ENCODE measurements at places on chromosomes 13 and 19.

- no peak for DNase-seq
Measured at GRCh38 chr13:54367639-54368271, 1339.1 kb downstream of the OLFM4 start.

DNA sequence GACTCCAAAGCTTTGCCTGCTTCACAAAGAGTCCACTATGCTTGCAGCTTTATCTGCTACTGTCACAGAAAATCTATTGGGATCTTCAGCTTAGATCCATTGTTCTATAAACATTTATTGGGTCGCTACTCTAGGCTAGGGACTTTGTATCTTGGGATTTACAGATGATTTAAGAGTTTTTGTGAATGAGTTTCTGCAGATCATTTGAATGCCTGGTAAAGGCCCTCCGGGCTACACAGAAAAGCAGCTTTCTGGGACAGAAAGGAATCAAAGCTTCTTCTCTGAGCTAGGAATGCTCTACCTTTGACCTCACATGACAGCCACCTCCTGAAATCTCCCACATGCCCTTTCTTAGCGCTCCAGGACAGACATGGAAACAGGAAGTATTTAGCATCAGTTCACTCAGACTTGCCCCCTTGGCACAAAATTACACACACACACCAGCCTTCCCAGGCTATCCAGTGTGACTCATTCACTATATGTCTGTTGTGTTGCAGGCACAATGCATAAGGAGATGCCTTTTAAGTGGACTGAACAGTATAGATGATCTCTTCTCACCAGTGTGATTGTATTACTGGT lies 492.4 kb downstream of the DACH1 start:
- DNase-seq: no peak

GRCh38 chr19:54393381-54393780 lies 21.9 kb upstream of the TTYH1 start:
- DNase-seq: no peak

DNA sequence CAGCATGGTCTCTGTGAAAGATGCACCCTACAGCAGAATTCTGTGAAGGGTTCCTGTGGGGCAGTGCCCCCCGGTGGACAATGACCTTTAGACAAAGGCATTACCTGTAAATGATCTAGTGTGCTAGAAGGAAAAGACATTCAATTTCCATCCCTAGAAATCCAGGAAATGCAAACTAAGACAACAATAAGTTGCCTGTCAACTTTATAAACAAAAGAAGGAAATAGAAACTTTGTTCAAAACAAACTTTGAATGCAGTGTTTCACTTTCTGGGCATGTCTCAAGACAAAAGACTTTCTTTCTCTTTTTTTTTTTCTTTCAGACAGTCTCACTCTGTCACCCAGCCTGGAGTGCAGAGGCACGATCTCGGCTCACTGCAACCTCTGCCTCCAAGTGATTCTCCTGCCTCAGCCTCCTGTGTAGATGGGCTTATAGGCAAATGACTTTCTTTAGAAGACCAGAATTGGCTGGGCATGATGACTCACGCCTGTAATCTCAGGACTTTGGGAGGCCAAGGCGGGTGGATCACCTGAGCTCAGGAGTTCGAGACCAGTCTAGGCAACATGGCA lies 15.5 kb downstream of the TEX101 start:
- no peak for DNase-seq

- no peak for DNase-seq
Measured at GRCh38 chr13:38417241-38417640, 67.6 kb downstream of the UFM1 start.

DNA sequence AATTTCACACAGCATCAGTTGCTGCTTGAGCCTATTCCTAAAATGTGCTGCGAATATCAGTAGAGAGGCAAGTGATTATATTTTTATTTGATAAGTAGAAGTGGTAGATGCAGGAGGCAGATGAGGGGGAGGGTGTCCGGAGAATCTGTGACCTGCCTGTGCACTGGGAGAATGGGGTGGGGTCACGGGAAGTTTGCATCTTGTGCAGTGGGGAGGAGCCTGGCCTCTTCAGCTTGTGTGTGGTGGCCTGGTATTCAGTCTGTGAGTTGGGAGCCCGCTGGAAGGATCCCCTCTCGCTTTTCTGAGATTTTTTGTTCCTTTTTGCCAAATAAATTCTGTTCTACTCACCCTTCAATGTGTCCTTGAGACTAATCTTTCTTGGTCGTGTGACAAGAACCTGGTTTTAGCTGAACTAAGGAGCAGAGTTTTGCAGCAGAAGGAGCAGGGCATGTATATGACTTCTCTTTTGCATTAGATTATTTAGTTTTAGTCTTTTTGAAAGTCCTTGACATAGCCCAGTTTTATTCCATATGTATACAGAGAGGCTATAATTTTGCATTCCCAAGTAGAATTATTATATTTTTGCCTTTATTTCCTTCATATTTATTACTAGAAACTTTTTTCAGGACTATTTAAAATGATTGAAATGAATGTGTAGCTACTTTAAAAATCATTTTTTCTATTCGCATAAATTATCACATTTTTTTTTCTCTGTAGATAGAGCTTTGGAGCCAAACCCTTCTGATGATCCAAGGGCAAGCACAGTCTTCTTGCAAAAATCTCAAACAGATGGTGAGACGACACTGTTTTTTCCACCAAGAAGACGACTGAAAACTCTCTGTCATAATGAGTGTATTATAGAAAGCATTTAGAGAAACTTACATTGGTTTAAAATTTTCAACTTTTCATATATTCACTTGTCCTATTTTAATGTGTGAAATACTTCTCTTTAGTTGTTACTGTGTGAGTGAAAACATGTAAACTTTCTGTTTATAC lies 1257.2 kb downstream of the UQCRFS1 start:
- no peak for DNase-seq

DNA sequence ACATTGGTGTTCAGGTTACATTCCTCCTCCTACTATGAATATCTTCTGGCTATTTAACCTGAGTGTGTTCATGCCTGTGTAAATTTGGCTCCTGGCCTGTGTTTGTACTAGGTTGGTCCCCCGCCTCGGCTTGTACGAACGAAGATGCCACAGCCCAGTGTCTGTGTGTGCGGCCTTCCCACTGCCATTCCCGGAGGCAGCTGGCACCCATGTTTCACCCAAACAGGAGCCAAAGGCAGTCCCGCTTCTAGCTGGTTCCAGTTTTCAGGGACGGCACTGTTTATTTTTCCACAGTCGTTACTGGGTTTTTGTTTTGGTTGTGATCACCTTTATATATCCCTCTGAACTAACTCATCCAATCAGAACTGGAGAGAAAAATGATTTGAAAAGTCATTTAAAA lies 102.5 kb upstream of the ZNF536 start:
- DNase-seq: no peak

GRCh38 chr13:26619358-26619757 lies 61.9 kb downstream of the WASF3 start:
- DNase-seq: no peak

DNA sequence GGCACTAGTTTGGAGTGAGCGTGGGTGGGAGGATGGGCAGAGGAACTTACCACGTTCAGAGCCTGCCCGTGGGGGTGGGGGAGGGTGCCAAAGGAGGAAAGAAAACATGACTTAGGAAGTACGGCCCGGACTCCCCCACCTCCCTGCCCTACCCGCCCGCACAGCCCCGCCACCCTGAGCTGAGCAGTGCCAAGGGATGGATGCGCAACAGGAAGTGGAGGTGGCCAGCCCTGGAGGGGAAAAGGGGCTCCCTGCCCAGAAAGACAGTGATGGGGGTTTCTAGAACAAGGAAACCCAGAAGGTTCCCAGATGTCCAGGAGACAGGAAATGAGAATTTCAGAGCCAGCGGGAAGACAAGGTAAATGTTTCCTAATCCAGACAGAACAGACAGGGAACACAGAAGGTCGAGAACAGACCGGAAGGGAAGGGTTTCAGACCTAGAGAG lies 6.3 kb downstream of the TEAD2 start:
- DNase-seq: no peak

- no peak for DNase-seq
Measured at GRCh38 chr19:46890423-46891170, 29.8 kb downstream of the ARHGAP35 start.

GRCh38 chr13:21071924-21072323 lies 10.5 kb upstream of the LATS2 start:
- no peak for DNase-seq

DNA sequence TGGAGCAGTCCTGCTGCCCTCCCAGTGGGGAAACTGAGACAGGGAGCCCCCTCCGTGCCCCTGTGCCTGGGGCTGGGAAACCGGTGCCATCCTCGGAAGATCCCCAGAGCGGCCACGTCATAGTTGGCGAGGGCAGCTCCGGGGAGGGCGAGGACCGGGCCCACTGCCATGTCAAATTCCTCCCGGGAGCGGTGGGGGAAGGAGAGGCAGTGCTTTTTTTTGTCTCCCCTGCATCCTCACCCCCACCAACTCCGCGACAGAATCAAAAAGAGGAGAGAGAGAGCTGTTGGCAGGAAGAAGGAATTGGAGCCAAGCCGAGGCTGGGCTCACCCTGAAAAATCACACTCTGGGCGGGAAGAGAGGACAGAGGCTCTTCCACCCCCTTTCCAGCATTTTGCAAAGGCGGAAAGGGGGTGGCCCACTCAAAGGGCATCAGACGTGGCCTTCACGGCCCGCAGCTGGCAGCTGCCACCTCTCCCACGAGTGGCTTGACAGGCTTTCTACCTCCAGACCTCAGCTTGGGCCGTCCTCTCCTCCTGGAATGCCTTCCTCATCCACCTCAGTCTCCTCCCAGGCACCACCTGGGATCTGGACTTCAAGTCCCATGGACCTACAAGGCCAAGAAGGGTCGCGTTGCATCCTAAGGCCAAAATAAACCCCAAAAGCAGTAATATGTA lies 19.6 kb upstream of the NFIC start:
- DNase-seq: no peak

- DNase-seq: no peak
Measured at GRCh38 chr19:12773571-12773970, 1.8 kb downstream of the HOOK2 start.

- no peak for DNase-seq
Measured at GRCh38 chr13:112255550-112256120, 120.5 kb upstream of the SPACA7 start.

DNA sequence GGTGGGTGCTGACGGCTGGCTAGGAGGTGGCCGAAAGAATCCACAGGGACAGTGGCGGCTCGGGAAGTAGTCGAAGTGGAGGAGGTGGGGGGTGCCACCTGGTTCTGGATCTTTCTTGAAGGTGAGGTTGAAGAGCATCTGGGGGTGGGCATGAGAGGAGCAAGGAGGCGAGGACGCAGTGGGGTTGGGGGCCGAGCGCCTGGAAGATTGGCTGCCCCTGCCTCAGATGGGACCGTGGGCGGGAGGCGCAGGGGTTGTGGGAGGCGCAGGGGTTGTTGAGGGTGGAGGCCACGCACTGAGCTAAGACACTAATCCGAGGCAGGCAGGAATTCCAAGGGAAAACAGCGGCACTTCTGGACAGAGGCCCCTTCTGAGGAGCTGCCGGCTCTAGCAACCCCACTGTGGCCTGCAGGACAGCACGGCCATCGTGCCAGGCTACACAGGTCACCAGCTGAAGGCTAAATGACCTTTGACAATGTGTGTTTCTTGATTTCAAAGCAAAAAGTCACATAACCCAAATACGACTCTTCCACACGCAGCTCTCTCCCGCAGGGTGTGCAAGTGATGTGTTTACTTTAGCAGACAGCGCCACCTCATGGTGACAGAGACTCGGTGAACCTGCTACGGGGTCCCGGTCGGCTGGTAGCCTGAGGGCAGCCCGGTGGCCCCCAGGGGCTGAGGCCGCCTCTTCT lies 44.1 kb upstream of the RANBP3 start:
- DNase-seq: peak; percentile 77

DNA sequence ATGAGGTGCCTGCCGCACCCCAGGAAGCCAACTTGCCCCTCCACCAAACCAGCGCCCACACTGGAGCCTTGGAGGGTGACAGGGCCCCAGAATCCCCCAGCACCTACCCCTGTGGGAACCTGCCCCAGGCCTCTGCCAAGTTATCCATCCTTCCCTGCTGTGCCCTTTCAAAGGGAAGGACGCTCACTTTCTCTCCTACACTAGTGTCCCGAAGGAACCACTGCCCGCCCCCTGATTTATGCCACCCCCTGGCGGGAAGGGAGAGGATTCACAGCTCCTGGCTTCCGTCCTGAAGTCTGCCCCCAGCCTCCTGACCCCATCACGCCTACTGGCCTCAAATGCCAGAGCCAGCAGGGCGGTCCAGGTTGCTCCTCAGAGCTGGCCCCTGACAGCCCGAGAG lies 1.4 kb downstream of the EVI5L start:
- no peak for DNase-seq

- no peak for DNase-seq
Measured at GRCh38 chr13:22262001-22262885, 591.4 kb downstream of the FGF9 start.

- DNase-seq: peak; percentile 37
Measured at GRCh38 chr19:5138606-5139582, 170.0 kb downstream of the KDM4B start.

- no peak for DNase-seq
Measured at GRCh38 chr13:36345438-36346221, 564 bp downstream of the SPART start.

DNA sequence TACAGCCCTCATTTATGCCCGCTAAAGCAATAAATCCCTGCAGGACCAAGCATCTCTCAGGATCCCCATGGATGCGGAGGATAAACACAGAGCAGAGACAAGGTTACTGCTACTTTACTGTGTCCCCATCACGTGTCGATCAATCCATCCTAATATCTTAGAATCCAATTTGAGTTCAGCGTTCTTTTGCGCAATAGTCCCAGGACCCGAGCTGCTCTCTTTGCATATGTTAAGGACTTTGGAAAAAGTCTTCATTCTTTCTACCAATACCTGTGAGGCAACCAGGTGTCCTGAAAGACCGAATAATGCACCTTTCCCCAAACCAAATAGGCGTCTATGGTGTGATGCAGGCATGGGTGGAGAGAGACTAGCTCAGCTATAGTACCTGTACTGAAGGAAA lies 38.0 kb upstream of the URAD start:
- no peak for DNase-seq

- DNase-seq: no peak
Measured at GRCh38 chr19:18065173-18065495, 21.6 kb downstream of the IL12RB1 start.

- DNase-seq: no peak
Measured at GRCh38 chr13:19685437-19685836, 52.0 kb downstream of the MPHOSPH8 start.

Measured in effector CD4-positive, alpha-beta T cell (primary cell).